PC-3 (cell line): ENCODE measurements at places on chromosomes 7 and 10.
A peak's percentile ranks its signal among the peaks of the same experiment; 100 is the strongest.

- H3K27me3 ChIP-seq: peaks cover 28% of the 10 kb centered on the region
- no peak overlapping the region for H3K4me3 ChIP-seq
- DNase-seq: no peak
- no peaks in the 10 kb centered on the region for H3K36me3 ChIP-seq
- H3K4me1 ChIP-seq: no peaks in the 10 kb centered on the region
- no peak overlapping the region for H3K27ac ChIP-seq
These were observed 111.7 kb downstream of the UNCX start for GRCh38 chr7:1344421-1344820.

- peak; percentile 57 for DNase-seq
- H3K4me3 ChIP-seq: no peak overlapping the region
- no peak overlapping the region for H3K27ac ChIP-seq
- no peaks in the 10 kb centered on the region for H3K36me3 ChIP-seq
- peaks cover 7% of the 10 kb centered on the region for H3K4me1 ChIP-seq
These were observed 50.4 kb upstream of the WNT16 start for GRCh38 chr7:121278120-121279021.

DNA sequence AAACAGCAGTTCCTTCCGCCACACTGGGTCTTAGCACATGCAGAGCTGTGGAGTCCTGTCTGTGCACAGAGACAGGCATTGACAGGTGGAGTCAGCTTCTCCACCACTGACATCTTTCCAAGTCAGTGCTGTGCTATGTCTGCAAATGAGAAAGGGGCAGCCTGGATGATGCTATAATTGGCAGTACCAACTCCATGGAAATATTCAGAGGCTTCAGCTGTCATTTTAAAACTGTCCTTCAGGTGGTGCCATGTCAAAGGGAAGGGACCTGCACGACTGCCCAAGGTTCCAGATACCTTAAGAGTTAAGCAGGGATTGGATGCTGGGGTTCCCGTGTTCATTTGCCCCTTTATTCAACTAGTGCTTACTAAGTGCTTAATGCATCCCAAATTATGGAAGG, 258.0 kb upstream of the PRKCQ start:
- H3K27ac ChIP-seq: no peak overlapping the region
- peak; percentile 9 for DNase-seq
- H3K27me3 ChIP-seq: no peaks in the 10 kb centered on the region
- no peak overlapping the region for H3K4me3 ChIP-seq
- H3K4me1 ChIP-seq: no peaks in the 10 kb centered on the region

DNA sequence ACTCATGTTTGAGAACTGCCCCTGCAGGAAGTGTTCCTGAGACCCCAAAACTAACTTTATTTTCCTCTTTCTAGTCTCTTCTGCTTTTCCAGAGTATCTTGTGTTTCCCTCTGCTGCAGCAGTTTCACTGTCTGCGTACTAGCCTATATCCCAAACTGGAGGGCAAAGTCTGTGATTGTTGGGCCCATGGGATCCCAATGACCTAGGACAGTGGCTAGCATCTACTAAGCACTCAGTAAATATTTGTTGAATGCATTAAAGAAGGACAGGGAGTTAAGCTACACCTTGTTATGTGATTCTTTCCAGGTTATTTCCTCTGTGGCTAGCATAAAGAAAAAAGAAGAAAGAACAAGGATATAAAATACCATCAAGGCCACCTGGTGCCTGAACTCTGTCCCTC, 210.6 kb upstream of the PHYHIPL start:
- H3K27ac ChIP-seq: no peak overlapping the region
- no peak for DNase-seq
- H3K4me3 ChIP-seq: no peak overlapping the region
- no peaks in the 10 kb centered on the region for H3K4me1 ChIP-seq
- peaks cover 18% of the 10 kb centered on the region for H3K27me3 ChIP-seq
- no peaks in the 10 kb centered on the region for H3K36me3 ChIP-seq

- peaks cover 7% of the 10 kb centered on the region for H3K4me1 ChIP-seq
- no peak overlapping the region for H3K4me3 ChIP-seq
- H3K36me3 ChIP-seq: no peaks in the 10 kb centered on the region
- no peak overlapping the region for H3K27ac ChIP-seq
- DNase-seq: no peak
These were observed 98.8 kb downstream of the INPP5A start for GRCh38 chr10:132636358-132636757.

DNA sequence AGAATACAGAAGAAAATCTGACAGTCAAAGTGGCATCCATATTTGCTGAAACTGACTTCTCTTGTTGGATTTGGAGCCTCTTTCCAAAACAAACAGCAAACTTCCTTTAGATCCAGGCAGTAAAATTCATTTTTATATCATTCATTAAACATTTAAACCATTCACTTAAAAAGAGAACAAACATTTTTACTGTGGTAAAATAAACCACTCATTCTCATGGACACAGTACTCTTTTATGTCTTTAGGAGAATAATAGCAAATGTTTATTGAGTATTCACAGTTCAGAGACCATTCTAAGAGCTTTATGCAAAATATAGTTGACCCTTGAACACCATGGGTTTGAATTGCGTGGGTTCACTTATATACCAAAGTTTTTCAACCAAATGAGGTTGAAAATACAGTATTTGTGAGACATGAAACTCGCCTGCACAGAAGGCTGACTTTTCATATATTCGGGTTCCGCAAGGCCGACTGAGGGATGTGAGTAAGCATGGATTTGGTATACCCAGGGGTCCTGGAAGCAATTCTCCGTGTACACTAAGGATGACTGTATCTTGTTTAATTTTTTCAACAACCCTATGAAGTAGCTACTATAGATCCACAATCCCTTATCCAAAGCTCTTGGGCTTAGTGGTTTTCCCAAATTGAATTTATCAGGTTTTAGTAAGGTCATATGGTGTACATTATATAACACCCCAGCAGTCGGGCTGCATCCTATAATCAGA, 49.1 kb downstream of the ATXN7L1 start:
- peak; percentile 62 for DNase-seq
- H3K4me1 ChIP-seq: peaks cover 57% of the 10 kb centered on the region
- no peaks in the 10 kb centered on the region for H3K36me3 ChIP-seq
- H3K4me3 ChIP-seq: no peak overlapping the region
- no peaks in the 10 kb centered on the region for H3K27me3 ChIP-seq

DNA sequence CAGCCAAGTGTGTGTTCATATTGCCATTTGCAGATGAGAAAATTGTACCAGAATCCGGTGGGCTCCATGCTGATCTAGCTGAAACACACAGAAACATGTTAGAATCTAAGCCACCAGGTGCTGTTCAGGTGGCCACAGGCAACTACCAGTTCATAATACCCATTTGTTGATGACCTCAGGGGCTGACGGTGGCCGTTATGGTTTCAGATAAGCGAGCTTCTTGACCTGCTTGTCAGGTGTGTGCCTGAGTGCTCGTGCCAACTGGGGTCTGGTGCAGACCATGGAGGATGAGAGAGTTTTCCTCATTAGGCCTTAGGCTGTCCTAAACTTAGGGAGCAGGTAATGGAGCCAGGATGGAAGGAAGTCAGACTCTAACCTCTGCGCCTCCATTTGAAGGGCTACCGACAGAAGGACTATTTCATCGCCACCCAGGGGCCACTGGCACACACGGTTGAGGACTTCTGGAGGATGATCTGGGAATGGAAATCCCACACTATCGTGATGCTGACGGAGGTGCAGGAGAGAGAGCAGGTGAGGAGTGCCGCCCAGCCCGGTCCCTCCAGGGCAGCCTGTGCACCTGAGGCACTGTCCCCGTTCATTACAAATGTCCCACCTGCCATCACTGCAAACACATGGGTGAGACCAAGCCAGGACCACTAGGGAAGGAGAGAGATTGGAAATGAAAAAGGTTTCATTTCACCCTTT, 53.1 kb downstream of the MKI67 start:
- no peak overlapping the region for H3K27ac ChIP-seq
- H3K4me1 ChIP-seq: no peaks in the 10 kb centered on the region
- no peaks in the 10 kb centered on the region for H3K27me3 ChIP-seq
- no peak overlapping the region for H3K4me3 ChIP-seq
- H3K36me3 ChIP-seq: no peaks in the 10 kb centered on the region

DNA sequence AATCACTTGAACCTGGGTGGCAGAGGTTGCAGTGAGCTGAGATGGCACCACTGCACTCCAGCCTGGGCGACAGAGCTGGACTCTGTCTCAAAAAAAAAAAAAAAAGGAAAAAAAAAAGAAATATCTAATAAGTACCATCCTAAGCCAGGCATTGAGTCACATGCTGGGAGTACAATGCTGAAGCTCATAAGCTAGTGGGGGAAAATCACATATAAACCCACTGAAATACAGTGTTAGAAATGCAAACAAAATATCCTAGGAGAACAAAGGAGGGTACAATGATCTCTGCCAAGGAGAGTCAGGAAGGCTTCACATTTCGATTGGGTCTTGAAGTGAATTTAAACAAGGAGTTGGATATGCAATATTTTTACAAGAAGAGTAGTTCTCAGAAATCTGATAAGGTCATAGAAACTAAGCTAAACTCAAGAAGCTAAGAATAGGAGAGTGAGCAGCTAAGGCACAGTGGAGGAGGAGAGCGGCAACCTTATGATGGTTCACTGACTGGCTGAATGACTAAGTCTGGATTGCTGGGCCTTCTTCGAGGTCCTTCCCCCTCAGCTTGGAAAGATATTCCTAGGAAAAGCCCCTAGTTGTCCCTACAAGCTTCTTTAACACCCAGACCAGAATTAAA, 115.5 kb downstream of the PHTF2 start:
- no peak overlapping the region for H3K4me3 ChIP-seq
- no peaks in the 10 kb centered on the region for H3K27me3 ChIP-seq
- peaks cover 14% of the 10 kb centered on the region for H3K4me1 ChIP-seq
- no peak overlapping the region for H3K27ac ChIP-seq
- no peak for DNase-seq

GRCh38 chr7:98250789-98251188, 1.2 kb downstream of the TECPR1 start:
- peak; percentile 21 for DNase-seq
- no peaks in the 10 kb centered on the region for H3K27me3 ChIP-seq
- H3K36me3 ChIP-seq: no peaks in the 10 kb centered on the region
- peak overlapping the region; percentile 99 for H3K4me3 ChIP-seq
- H3K4me1 ChIP-seq: peaks cover 28% of the 10 kb centered on the region

- H3K4me1 ChIP-seq: peaks cover 11% of the 10 kb centered on the region; the same call in 1 of the 2 replicates
- no peaks in the 10 kb centered on the region for H3K36me3 ChIP-seq
- no peak overlapping the region for H3K27ac ChIP-seq
- no peak overlapping the region for H3K4me3 ChIP-seq
These were observed 31.9 kb downstream of the RSBN1L start for GRCh38 chr7:77727936-77728701.

DNA sequence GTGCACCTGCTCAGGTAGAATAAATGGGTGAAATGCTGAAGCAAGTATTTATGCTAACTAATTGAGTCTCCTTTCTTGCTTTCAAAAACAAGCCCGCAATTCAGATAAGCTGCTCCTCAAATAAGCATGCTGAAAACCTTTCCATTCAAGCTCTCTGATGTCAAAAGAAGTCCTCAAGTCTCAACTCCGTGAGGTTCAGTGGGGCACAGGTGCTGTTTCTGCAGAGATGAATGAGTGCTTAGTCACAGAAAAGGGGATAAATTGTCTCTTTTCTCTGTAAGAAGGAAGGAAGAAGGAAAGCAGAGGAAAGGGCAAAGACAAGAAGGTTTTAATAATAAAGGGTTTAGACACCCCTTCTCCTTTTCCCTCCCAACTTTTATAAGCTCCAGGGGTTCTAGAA, 229.8 kb upstream of the NPY start:
- peaks cover 30% of the 10 kb centered on the region for H3K4me1 ChIP-seq
- H3K27ac ChIP-seq: no peak overlapping the region
- peak; percentile 50 for DNase-seq
- H3K4me3 ChIP-seq: no peak overlapping the region
- peaks cover 11% of the 10 kb centered on the region for H3K27me3 ChIP-seq
- no peaks in the 10 kb centered on the region for H3K36me3 ChIP-seq

- H3K27ac ChIP-seq: no peak overlapping the region
- H3K4me3 ChIP-seq: no peak overlapping the region
- no peaks in the 10 kb centered on the region for H3K36me3 ChIP-seq
- H3K27me3 ChIP-seq: no peaks in the 10 kb centered on the region
- H3K4me1 ChIP-seq: no peaks in the 10 kb centered on the region
These were observed 49.2 kb downstream of the ODAD2 start for GRCh38 chr10:27949528-27950241.

GRCh38 chr10:97074256-97075145, 111.3 kb downstream of the SLIT1 start:
- no peak for DNase-seq
- H3K27ac ChIP-seq: no peak overlapping the region
- no peaks in the 10 kb centered on the region for H3K4me1 ChIP-seq
- 0 out of 2 replicates have a peak, but pooled peaks cover 5% of the 10 kb centered on the region for H3K27me3 ChIP-seq
